ENCODE measurements at places on chromosomes 13 and 19.

DNA sequence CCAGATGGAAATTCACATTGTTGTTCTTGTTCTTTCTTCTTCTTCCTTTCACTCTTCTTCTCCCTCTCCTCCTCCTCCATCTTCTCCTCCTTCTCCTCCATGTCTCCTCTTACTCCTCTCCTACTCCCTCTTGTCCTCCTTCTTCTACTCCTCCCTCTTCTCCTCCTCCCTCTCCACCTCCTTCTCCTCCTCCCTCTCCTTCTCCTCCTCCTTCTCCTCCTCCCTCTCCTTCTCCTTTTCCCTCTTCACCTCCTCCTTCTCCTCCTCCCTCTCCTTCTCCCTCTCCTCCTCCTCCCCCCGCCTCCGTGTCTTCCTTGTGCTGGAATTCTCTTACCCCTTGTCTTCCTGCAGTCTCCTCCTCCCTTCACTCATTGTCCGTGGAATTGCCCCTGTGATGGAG is 18.4 kb downstream of the CABP5 start:
- DNase-seq = no peak

- DNase-seq = no peak
Measured at GRCh38 chr13:107031716-107032115, 463.8 kb upstream of the ARGLU1 start.

- no peak for DNase-seq
Measured at GRCh38 chr13:22062478-22063205, 391.8 kb downstream of the FGF9 start.

- DNase-seq = peak; percentile 53
Measured at GRCh38 chr13:26619358-26619757, 61.9 kb downstream of the WASF3 start.

- no peak for DNase-seq
Measured at GRCh38 chr13:31286930-31287329, 87.2 kb downstream of the B3GLCT start.

DNA sequence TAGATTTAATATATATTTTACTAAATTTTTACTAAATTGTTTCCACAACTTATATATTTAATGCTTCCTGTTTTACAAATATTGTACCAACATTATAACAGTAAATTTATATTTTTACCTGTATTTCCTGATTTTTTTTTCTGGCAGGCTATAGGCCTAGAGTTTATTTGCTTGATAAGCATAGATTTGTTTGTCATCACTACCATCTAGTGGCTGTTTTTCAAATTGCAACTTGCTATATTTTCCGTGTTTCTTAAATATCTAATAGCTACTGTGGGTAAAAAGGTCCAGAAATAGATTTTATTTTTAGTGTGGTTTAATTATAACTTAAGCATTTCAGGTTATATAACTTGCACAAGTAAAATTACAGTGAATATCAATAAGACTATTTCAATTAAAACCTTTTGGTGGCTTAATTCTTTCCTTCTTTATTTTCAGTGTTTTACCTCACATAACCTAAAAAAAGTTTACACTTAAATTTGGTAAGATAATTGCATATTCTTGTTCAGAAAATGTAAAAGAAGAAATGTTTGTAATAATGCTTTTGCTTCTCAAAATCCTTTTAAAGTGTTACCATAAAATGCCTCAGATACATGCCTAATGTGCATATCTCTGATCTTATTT is 60.6 kb downstream of the NDFIP2 start:
- DNase-seq = no peak

GRCh38 chr13:50220938-50221337 is 205.7 kb downstream of the KCNRG start:
- DNase-seq = no peak

GRCh38 chr19:43811837-43812236 is 9.6 kb upstream of the LYPD5 start:
- DNase-seq = no peak

DNA sequence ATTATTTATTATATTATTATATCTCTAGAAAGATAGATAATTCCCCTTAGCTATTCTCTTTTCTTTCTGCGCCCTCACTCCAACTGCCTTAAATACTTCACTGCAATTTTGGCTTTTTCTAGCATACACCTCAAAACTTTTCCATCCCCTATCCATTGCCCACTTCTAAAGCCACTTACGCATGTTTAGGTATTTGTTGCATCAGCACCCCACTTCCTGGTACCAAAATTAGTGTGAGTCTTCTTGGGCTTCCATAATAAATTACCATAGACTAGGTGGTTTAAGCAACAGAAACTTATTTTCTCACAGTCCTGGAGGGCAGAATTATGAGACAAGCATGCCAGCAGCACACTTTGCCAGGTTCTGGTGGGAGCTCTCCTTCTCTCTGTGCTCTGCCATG is 209.0 kb downstream of the FGF14 start:
- no peak for DNase-seq

DNA sequence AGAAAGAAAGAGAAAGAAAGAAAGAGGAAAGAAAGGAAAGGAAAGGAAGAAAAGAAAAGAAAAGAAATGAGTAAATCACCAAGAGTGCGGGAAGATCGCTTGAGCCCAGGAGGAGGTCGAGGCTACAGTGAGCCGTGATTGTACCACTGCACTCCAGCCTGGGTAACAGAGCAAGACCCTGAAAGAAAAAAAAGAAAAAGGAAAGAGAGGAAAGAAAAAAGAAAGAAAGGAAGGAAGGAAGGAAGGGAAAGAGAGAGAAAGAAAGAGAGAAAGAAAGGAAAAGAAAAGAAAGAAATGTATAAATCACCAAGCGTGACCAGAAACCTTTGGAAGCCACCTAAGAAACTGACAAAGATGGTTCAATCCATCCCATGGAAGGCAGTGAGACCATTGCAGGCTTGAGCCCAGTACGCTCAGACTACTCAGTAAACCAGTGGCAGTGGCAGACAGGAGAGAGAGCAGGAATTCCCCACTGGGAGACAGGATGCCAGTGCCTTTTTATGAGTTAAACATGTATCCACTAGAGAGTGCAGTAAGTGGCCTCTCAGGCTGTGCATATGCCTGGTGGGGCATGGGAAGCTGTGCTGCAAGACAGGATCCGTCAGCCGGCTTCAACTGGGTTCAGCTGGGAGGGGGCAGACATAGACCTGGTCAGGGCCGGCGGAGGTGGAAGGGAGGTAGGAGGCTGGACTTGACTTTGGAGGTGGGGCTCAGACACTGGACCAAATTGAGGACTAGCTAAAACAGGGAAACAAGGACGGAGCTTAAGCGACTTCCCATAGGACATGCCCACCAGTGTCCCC is 4.8 kb downstream of the GPR42 start:
- no peak for DNase-seq

DNA sequence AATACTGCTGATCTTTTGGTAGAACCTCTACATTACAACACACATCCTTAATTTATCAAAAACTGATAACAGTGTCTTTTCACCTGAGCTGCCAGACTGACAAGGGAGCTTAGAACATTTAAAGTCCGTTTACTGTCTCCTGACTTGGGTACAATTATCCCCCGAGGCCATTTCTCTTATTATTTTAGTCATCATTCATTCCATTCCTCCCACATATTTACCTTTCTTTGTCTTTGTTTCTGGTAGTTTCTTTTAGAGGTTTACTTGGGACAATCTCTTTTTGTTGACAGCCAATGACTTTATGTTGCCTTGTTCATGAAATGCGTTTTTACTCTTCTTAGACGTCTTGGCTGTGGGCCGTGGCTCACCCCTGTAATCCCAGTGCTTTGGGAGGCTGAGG is 186.9 kb downstream of the PCCA start:
- DNase-seq = no peak

DNA sequence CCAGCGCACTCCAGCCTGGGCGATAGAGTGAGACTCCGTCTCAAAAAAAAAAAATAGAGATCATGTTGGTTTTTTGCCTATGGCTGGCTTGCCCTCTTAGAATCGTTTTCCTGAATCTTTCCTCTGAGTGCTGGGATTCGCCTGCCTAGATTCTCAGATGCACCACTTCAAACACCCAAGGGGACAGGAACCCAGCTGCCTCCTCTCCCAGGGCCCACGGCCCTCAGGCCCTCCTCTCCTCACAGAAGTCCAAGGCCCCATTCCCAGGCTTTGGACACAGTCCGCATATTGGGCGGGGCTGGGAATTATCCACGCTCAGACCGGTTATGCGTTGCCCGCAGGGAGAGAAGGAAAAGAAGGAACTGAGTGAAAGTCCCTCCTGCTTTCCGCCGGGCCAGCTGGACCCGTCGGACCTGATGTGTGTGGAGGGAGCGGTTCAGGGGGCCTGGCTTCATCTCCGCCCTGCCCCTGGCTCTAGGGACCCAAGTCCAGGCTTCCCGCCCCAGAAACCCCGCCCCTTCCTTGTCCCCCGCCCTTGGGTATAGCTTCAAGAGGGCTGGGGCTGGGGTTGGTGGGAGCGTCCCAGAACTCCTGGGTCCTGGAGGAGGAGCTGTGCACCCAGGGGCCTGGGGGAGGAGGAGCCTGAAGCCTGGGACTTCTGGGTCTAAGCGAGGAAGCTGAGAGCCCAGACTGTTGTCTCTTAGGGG is 5.8 kb downstream of the PPFIA3 start:
- DNase-seq = no peak

GRCh38 chr13:39967199-39967959 is 311.9 kb downstream of the COG6 start:
- DNase-seq = no peak

DNA sequence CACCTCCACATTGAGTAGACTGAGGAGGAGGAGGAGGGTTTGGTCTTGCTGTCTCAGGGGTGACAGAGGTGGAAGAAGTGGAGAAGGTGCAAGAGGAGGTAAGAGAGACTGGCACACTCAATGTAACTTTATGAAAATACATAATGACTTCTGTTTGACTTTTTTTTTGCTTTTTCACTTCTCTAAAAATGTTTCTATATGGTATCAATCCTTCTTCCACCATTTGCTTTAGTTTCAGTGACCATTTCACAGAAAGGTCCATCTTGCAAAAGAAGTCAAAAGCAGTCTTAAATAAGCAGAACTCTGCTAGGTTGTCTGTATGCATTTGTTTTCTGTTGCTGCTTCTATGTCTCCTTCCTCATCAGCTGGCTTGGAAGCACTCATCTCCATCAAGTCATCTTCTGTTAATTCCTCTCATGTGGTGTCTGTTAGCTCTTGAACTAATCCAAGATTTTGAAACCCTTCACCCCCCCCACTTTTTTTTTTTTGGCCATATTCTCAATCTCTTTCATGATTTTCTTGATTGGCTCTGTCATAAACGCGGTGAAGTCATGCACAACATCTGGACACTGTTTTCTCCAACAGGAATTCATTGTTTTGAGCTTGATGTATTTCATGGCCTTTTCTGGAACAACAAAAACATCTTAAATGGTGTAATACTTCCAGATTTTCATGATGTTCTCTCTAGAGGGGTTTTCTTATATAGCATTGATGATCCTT is 80.8 kb downstream of the KL start:
- no peak for DNase-seq

DNA sequence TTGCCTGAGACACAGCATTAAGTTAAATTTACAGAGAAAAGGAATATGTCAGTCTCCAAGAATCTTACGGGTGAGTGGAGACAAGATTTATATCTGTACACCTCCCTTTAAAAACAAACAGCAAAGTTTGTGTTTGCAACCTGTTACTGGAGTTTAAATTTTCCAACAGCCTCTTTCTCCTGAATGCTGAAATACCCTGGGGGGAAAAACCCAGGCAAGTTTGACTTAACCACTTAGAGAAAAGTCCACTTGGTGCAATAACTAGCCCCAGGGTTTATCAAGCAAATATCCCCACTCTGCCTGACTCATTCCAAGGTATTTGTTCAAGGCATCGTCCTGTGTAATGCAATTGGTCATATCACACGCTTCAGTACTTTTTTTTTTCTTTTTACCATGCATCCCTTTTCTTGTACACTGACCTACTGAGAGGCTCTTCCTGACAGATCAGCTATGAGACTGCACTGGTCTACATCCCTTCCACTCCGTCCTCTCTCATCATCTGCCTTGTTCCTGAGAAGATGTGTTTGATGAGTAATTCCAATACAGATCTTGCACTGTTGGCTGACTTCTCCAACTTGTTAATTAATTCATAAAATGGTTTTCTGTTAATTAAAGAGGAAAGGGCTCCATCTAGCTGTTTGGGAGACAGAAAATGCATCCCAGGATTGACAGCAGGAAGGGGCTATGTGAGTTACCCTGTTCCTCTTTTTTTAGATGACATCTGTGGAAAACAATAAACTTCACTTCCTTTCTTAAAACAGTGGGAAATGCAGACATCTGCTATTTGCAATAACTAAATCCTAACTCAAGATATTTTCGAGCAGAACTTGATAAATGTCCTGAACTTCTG is 212.5 kb upstream of the IRS2 start:
- no peak for DNase-seq

DNA sequence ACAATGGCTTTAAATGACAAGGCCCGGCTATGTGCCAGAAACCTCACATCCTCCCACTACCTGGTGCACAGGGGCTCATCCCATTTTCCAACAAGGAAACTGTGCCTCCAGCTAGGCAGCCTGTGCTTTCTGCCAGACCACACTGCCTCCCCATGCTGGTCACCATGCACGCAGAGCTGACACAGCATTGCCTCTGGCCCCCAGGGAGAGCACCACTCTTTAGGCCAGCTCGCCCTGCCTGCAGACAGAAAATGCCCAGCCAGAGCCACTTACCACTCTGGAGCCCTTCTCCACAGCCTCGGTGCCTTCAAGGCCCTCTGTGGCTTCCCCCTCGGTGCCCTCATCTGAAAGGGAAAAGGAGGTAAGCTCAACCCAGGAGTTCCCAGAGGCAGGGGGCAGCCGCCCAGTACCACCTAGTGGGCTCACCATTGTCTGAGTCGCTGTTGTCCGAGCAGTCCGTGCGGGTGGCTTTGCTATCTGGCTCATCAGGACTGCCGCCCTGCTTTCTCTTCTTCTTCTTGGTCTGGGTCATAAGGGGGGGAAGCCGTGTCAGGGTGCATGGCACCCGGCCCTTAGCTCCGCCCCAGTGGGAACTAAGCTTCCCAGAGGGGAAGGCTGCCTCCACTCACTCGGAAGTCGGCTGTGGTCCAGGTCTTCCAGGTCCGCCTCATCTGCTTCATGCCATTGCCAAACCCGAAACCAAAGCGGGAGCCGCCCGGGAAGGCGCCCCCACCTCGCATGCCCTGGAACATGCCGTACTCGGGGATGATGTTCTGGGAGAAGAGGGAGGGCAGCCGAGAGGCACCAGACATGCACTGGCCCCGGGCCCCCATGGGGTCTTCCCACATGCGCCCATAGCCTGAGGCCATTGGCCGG is 18.0 kb downstream of the AKAP8L start:
- no peak for DNase-seq

DNA sequence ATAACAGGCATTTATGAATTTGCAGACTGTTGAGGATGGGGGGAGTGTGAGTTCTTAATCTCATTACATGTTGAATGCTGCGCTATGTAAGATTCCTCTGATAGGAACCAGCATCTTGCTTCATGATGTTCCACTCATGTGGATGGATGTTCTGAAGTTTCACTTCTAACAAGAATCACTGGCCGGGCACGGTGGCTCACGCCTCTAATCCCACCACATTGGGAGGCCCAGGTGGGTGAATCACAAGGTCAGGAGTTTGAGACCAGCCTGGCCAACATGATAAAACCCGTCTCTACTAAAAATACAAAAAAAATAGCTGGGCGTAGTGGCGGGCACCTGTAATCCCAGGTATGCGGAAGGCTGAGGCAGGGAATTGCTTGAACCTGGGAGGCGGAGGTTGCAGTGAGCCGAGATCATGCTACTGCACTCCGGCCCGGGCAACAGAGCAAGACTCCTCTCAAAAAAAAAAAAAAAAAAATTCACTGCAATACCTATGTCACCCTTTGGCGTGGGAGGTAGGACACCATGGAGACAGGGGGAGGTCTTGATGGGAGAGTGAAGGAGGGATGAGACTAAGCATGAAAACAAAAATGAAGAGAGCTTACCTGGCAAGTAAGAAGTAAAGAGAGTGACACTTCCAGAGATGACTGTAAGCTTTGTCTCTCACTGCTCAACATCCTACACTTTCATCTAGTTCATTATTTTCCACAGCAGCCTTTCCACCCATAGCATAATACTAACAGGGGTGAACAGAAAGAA is 133.0 kb downstream of the DCT start:
- DNase-seq = no peak
